ENCODE measurements at places on chromosomes 6 and 20.
A peak's percentile ranks its signal among the peaks of the same experiment; 100 is the strongest.

DNA sequence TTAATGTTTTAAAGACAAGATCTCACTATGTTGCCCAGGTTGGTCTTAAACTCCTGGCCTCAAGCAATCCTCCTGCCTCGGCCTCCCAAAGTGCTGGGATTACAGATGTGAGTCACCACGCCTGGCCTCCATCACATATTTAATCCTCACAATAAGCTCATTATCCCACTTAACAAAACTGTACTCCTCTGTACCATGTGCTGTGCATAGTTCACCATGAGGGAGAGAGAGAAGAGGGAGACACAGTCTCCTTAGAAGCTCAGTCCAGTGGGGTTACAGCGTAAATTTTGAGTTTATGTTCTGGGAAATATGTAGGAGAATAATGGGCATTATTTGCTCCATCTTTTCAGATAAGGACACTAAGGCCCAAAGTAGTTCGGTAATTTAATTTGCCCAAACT is 7.9 kb upstream of the CPNE5 start:
- DNase-seq = no peak

DNA sequence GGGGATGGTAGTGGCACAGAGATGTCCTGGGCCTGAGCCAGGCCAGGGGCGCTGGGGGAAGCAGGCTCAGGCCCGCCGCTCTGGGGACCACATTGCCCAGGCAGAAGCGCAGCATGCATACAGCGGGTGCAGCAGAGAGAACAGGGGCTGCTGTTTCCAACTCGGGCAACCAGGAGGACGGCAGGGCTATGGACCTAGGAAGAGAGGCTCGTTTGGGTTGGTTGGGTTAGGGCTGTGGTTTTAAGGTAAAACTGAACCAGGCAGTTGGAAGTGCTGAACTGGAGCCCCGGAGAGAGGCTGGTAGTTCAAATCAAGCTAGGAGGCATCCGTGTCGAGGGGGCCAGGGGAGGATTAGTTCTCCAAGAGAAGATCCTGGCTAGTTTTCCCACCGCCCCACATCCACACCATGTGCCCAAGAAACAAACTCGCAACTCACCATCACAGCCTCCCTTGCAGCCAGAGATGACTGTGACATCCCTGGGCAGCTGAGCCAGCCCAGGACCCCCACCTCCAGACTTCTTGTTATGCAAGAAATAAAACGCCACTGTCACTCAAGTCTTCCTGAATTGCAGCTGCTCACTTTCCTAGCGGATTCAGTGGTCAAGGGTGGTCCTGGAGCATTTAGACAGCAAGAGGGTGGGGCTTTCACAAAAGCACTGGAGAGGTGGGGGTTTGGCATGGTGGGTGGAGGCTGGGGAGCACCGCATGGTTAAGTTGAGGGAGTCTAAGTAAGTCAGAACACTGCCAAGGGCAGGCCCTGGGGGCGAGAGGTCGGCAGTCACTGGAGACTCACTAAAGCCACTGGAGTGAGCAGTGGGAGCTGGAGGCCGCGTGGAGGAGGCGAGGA is 161.2 kb downstream of the GRM4 start:
- no peak for DNase-seq

- peak; percentile 91 for DNase-seq
These were observed 185.8 kb upstream of the RAB32 start for GRCh38 chr6:146357578-146358430.

- DNase-seq = no peak
These were observed 10.1 kb downstream of the ALDH5A1 start for GRCh38 chr6:24504649-24505586.

- DNase-seq = no peak
These were observed 11.2 kb upstream of the TAGAP start for GRCh38 chr6:159056003-159056402.

GRCh38 chr6:87366072-87366827 is 21.6 kb downstream of the C6orf163 start:
- DNase-seq = peak; percentile 8

GRCh38 chr6:132490024-132490423 is 22.9 kb downstream of the STX7 start:
- DNase-seq = no peak
